ENCODE measurements at places on chromosomes 13 and 19.

GRCh38 chr13:35810321-35810720, 320.9 kb downstream of the DCLK1 start:
- DNase-seq = no peak
- no peaks in the 10 kb centered on the region for H3K4me1 ChIP-seq
- H3K27me3 ChIP-seq = no peaks in the 10 kb centered on the region
- no peak overlapping the region for H3K4me3 ChIP-seq

DNA sequence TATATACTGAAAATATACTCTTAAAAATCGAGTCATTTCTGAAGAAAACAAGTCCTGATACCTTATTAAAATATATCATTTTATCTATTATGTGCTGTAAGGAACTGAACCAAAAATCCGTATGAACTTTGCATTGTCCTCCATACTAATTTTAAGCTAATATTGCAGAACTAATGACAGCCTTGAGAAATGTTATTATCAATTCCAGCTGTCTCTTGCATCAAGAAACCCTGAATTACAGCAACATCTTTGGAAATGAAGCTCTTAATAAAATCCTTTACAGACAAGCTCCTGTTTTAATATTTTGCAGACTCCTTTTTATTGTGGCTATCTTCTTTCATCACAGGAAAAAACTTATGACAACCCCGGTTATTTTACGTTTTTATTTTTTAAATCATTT, 1335.3 kb downstream of the EFNB2 start:
- no peaks in the 10 kb centered on the region for H3K4me1 ChIP-seq
- no peaks in the 10 kb centered on the region for H3K27me3 ChIP-seq
- DNase-seq = no peak
- H3K27ac ChIP-seq = no peak overlapping the region

DNA sequence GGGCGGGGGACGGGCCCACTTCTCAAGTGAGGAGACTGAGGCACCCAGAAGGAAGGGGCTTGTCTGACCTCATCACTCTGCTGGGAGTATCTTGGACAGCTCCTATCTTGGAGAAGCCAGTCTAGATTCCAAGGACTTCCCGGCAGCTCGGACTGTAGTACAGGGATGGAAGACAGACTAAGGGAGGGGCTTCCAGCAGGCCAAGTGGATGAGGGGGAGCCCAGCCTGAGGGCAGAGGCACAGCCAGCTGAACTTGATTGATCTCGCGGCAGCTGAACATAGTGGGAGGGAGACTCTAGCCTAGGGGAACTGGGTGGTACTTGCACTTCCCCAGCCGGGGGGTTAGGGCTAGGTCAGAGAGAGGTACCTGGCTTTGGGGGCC, 711 bp downstream of the CILP2 start:
- H3K27me3 ChIP-seq = no peaks in the 10 kb centered on the region
- DNase-seq = no peak
- no peaks in the 10 kb centered on the region for H3K36me3 ChIP-seq
- no peak overlapping the region for H3K27ac ChIP-seq

DNA sequence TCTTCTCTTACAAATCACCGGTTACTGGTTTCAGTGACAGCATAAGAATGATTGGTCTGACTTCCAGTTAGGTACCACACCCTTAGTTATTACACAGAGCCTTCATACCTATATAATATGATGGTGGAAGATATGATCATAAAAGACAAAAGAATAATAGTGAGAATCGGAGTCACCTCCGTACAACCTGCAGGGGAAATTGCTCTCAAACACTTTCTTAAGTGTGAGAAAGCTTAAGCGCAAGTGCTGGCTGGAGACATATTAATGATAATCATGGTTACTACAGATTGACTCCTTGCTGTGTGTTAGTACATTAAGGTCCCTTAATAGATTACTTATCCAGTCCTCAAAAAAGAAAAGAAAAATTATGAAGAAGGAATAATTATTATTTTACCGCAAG, 1.8 kb upstream of the LHFPL6 start:
- DNase-seq = no peak
- no peaks in the 10 kb centered on the region for H3K27me3 ChIP-seq
- H3K4me3 ChIP-seq = no peak overlapping the region
- H3K36me3 ChIP-seq = no peaks in the 10 kb centered on the region
- H3K27ac ChIP-seq = no peak overlapping the region

GRCh38 chr13:113114511-113115362, 7.9 kb upstream of the F10 start:
- peak; percentile 51 for DNase-seq
- peaks cover 2% of the 10 kb centered on the region for H3K27me3 ChIP-seq
- H3K4me1 ChIP-seq = no peaks in the 10 kb centered on the region
- H3K4me3 ChIP-seq = no peak overlapping the region

GRCh38 chr19:17997969-17998826, 9.8 kb upstream of the ARRDC2 start:
- no peak for DNase-seq
- H3K27ac ChIP-seq = no peak overlapping the region
- H3K4me1 ChIP-seq = no peaks in the 10 kb centered on the region
- H3K36me3 ChIP-seq = no peaks in the 10 kb centered on the region
- H3K27me3 ChIP-seq = no peaks in the 10 kb centered on the region

GRCh38 chr13:34338102-34338501, 520.2 kb downstream of the RFC3 start:
- no peak overlapping the region for H3K27ac ChIP-seq
- no peaks in the 10 kb centered on the region for H3K4me1 ChIP-seq
- DNase-seq = no peak
- H3K36me3 ChIP-seq = no peaks in the 10 kb centered on the region

GRCh38 chr13:30479154-30479882, 13.6 kb upstream of the HMGB1 start:
- H3K27ac ChIP-seq = peak overlapping the region; percentile 47
- DNase-seq = no peak
- H3K36me3 ChIP-seq = no peaks in the 10 kb centered on the region
- H3K4me3 ChIP-seq = no peak overlapping the region
- H3K27me3 ChIP-seq = no peaks in the 10 kb centered on the region

DNA sequence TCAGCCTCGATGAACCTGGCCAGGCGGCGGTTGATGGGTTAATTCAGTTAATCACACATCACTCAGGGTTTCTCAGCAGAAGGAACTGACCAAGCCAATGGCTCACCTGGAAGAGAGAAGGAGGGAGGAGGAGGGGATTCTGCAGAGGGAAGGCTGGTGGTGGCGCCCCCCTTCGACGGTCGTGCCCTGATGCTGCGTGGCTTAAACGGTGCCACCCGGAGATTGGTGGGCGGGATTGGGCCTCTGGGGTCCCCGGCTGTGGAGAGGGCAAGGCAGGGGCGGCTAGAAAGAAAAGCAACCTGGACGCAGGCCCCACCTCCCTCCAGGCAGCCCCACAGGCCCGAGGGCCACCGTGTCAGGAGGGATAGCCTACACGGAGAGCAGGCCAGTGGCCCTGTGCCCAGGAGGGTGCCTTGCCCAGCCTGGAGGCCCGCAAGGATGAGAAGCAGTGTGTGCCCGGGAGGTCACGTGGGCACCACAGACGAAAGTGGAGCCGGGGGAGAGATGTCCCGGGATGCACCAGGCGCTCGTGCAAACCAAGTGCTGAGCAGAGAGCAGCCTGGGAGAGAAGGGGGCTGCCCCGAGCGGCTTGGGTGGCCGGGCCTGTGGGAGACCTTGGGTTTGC, 16.0 kb downstream of the CSNK1G2 start:
- H3K27me3 ChIP-seq = no peaks in the 10 kb centered on the region
- no peak overlapping the region for H3K27ac ChIP-seq
- no peak overlapping the region for H3K4me3 ChIP-seq
- DNase-seq = no peak
- no peaks in the 10 kb centered on the region for H3K4me1 ChIP-seq

- H3K4me1 ChIP-seq = no peaks in the 10 kb centered on the region
- H3K4me3 ChIP-seq = peak overlapping the region; percentile 44
- DNase-seq = peak; percentile 84
- no peaks in the 10 kb centered on the region for H3K36me3 ChIP-seq
- no peak overlapping the region for H3K27ac ChIP-seq
- no peaks in the 10 kb centered on the region for H3K27me3 ChIP-seq
These were observed 40.3 kb downstream of the ZNF787 start for GRCh38 chr19:56080669-56081401.

GRCh38 chr19:45975306-45976070, 1.8 kb upstream of the NOVA2 start:
- no peaks in the 10 kb centered on the region for H3K4me1 ChIP-seq
- no peak overlapping the region for H3K4me3 ChIP-seq
- no peak for DNase-seq
- H3K27me3 ChIP-seq = no peaks in the 10 kb centered on the region
- no peaks in the 10 kb centered on the region for H3K36me3 ChIP-seq

- H3K27me3 ChIP-seq = no peaks in the 10 kb centered on the region
- no peak overlapping the region for H3K27ac ChIP-seq
- no peaks in the 10 kb centered on the region for H3K4me1 ChIP-seq
These were observed 148.3 kb downstream of the HS6ST3 start for GRCh38 chr13:96238241-96238640.

- no peaks in the 10 kb centered on the region for H3K36me3 ChIP-seq
- DNase-seq = peak; percentile 96
- H3K27me3 ChIP-seq = no peaks in the 10 kb centered on the region
These were observed 5.6 kb downstream of the BCL3 start for GRCh38 chr19:44753932-44754749.

- no peaks in the 10 kb centered on the region for H3K36me3 ChIP-seq
- H3K27ac ChIP-seq = no peak overlapping the region
- no peak for DNase-seq
- H3K4me3 ChIP-seq = no peak overlapping the region
- H3K4me1 ChIP-seq = no peaks in the 10 kb centered on the region
- no peaks in the 10 kb centered on the region for H3K27me3 ChIP-seq
These were observed 36.4 kb downstream of the CRYL1 start for GRCh38 chr13:20489185-20489820.

- no peaks in the 10 kb centered on the region for H3K36me3 ChIP-seq
- H3K4me1 ChIP-seq = peaks cover 10% of the 10 kb centered on the region
- H3K27ac ChIP-seq = no peak overlapping the region
- H3K4me3 ChIP-seq = no peak overlapping the region
- H3K27me3 ChIP-seq = no peaks in the 10 kb centered on the region
These were observed 488.4 kb downstream of the KLF5 start for GRCh38 chr13:73547239-73547638.

DNA sequence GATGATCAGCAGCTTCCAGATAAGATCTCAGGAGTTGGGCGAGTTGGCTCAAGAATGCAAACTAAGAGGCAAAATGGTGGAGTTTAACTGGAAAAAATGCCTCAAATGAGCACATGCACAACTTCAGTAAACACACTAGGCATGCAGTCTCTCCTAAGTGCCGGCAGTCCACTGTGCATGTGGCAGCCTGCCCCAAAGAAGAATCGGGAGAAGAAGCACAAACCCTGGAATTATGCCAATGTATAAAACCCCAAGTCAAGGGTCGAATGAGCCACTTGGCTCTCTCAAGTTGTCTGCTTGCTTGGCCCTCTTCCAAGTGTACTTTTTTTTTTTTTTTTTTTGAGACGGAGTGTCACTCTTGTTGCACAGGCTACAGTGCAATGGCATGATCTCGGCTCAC, 53.3 kb upstream of the SLITRK1 start:
- H3K27me3 ChIP-seq = no peaks in the 10 kb centered on the region
- no peak overlapping the region for H3K4me3 ChIP-seq
- H3K4me1 ChIP-seq = no peaks in the 10 kb centered on the region
- H3K27ac ChIP-seq = no peak overlapping the region

DNA sequence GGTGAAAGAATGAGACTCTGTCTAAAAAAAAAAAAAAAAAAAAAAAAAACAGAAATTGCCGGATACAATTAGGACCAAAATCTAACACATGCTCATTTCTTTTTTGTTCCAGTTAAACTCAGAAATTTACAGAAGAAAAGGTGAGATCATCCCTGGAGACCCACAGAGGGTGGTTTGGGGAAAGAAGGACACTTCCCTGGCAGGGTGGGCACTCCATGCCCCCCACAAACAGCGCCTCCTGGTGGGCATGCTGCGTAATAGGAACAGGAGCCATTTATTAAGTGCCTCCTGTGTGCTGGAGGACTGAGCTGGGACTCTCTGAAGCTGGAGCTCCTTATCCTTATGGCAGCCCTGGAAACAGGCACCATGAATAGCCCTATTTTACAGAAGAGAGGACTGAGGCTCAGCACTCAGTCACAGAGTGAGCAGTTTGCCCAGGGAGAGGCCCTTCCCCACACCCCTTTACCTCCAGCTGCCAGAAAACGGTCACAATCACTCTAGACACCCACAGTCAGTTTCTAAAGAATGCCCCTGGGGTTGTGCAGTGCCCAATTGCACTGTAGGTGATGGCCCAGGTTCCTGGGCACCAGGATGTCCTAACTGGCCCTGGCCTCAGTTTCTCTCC, 10.1 kb downstream of the C19orf38 start:
- H3K4me3 ChIP-seq = no peak overlapping the region
- no peaks in the 10 kb centered on the region for H3K36me3 ChIP-seq
- DNase-seq = no peak
- no peaks in the 10 kb centered on the region for H3K4me1 ChIP-seq
- H3K27ac ChIP-seq = no peak overlapping the region

DNA sequence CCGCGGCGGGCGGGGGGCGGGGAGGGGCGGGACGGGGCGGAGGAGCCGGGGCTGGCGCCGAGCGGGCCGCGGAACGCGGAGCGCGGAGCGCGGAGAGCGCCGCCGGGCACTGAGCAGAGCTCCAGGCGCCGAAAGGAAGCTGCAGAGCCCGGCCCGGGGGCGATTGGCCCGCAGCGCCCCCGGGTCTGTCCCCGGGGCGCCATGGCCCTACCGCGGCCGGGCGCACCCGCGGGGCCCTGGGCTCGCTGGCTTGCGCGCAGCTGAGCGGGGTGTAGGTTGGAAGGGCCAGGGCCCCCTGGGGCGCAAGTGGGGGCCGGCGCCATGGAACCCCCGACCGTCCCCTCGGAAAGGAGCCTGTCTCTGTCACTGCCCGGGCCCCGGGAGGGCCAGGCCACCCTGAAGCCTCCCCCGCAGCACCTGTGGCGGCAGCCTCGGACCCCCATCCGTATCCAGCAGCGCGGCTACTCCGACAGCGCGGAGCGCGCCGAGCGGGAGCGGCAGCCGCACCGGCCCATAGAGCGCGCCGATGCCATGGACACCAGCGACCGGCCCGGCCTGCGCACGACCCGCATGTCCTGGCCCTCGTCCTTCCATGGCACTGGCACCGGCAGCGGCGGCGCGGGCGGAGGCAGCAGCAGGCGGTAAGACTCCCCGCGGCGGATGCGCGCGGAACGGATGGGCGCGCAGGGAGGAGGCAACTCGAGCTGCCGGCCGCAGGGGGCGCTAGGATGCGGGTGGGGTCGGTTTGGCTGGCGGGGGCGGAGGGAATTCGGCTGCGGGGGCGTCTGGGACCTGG, at the start of gene PDE4A:
Gene PDE4A (plus strand): TSS at position 95 of the 796 bp plus-strand sequence. CDS start 227 bp downstream, at position 322.
- H3K4me3 ChIP-seq = peak within 1 kb of the TSS; percentile 26
- no peaks in the 10 kb centered on the region for H3K36me3 ChIP-seq
- H3K27ac ChIP-seq = no peak within 1 kb of the TSS
- no peak for DNase-seq
- H3K4me1 ChIP-seq = peaks cover 4% of the 10 kb centered on the region
- H3K27me3 ChIP-seq = peaks cover 18% of the 10 kb centered on the region

DNA sequence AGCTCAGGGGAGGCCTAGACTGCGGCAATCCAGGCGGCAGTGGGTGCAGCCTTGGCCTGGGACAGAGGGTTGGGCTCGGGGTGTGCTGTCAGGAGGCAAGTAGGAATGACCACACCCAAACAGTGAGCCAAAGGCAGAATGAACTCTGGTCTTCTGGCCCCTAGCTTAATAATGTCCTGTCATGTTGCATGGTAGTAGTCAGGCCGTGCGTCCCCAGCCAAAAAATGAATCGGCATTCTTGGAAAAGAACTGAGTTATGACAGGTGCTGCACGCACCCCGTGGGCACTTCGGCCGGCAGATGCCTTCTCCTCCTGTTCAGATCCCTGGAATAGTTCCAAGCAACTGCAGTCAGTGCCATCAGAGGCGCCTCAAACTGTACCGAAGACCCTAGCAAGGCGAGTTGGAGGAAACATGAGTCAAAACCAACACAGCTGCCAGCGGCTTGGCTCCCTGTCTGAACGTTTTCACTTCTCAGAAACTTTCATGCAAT, 55.9 kb downstream of the ATP7B start:
- no peak for DNase-seq
- no peaks in the 10 kb centered on the region for H3K27me3 ChIP-seq
- H3K27ac ChIP-seq = no peak overlapping the region
- H3K4me3 ChIP-seq = no peak overlapping the region
- no peaks in the 10 kb centered on the region for H3K4me1 ChIP-seq
- H3K36me3 ChIP-seq = no peaks in the 10 kb centered on the region
